ENCODE measurements at places on chromosomes 11 and 22.

GRCh38 chr11:27912916-27913315, 195.0 kb downstream of the KIF18A start:
- no peak for DNase-seq

DNA sequence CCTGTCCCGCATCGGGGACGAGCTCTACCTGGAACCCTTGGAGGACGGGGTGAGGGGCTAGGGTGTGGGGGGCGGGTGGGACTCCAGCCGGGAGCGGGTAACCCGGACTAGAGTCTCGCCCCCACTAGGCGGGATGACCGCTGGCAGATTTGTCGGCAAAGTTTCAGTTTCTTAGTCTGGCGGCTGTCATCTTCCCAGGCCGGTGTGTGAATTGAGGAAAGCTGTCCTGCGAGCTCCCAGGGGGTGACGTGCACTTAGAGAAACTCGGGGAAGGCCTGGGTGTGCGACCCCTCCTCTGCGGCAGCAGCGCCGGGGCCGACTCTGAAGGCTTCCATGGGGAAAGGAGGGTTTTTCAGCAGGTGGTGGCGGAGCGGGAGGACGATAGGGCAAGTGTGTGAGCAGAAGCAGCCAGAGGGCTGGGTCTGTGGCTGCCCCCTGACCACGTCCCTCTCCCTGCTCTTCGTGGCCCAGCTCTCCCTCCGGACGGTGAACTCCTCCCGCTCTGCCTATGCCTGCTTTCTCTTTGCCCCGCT, 463 bp downstream of the RAD9A start:
- no peak for DNase-seq

GRCh38 chr22:46115388-46115678, 35.0 kb upstream of the PPARA start:
- no peak for DNase-seq

- DNase-seq = no peak
Observed at GRCh38 chr22:50150161-50151129, 20.1 kb upstream of the PANX2 start.

- DNase-seq = no peak
Observed at GRCh38 chr11:898540-899190, 11.9 kb downstream of the CHID1 start.

- no peak for DNase-seq
Observed at GRCh38 chr11:62770778-62771143, 435 bp upstream of the TAF6L start.

DNA sequence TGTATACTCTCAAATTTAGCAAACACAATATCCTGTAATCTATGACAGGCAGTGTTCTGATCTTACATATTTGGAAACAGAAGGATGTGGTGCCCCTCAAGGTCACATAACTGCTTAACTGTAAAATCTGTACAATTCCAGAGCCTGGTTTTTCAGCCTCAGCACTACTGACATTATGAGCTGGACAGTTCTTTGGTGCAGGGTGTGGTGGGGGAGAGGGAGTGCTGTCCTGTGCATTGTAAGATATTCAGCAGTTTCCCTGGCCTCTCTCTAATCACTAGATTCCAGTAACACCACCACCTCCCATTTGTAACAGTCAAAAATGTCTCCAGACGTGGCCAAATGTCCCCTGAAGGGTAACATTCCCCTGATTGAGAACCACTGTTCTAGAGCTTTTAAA, 1.8 kb upstream of the OR5B21 start:
- no peak for DNase-seq

GRCh38 chr11:85281550-85281949, 345.6 kb downstream of the DLG2 start:
- DNase-seq = no peak

GRCh38 chr22:44927463-44928135, 82.2 kb downstream of the PHF21B start:
- no peak for DNase-seq

- no peak for DNase-seq
Observed at GRCh38 chr11:125399945-125400344, 96.1 kb downstream of the FEZ1 start.

- no peak for DNase-seq
Observed at GRCh38 chr22:45314054-45314721, 4.5 kb downstream of the FAM118A start.

GRCh38 chr11:34464591-34465051, 25.9 kb downstream of the CAT start:
- no peak for DNase-seq

Data from activated CD8-positive, alpha-beta memory T cell treated with anti-CD3 and anti-CD28 coated beads for 4 hours (primary cell).